Activated naive CD8-positive, alpha-beta T cell treated with anti-CD3 and anti-CD28 coated beads for 36 hours (primary cell): ENCODE measurements at places on chromosomes 6 and 20.

DNA sequence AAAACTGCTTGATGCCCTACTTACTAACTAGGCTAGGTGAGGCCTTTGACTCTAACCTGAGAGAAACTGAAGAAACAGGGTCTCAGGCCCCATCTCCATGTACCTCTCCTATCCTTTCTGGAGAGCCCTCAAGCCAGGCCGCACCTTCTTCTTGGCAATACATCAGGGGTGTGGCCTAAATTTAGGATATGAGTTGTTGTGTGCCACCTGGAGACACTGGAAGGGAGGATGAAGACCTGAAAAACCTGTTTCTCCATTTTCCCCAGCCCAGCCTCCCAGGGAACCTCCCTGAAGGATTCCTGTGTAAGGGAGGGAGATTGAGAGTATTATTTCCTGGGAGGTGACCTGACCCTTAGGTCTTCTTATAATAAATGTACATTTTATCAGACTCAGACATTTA is 3.1 kb downstream of the LY6G6D start:
- DNase-seq = no peak

DNA sequence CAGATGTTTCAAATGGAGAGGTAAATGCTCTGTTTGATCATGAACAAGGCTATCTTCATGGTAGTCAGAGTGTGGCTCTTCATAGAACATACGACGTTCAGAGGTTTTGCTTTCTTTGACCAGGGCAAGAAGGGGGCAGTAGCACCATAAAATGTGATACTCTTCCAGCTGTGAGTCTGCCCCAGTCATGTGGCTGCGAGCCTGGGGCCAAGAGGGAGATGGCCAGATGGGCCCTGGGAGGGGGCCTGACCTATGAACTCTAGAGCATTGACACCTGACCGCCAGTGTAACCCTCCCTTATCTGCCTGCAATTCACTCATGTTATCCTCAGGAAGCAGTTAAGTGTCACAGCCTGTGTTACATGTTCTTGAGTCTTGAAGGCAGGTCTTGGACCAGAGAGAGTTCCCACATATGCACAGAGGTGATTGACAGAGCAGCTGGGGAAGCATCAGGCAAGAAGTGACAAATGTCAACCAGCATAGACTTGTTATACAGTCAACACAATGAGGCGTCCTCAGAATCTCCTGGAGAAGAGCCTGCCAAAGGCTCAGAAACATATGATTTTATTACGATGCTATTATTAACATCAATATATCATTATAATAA is 55.0 kb downstream of the SCML4 start:
- DNase-seq = no peak

GRCh38 chr6:3778701-3779573 is 27.4 kb upstream of the PXDC1 start:
- DNase-seq = no peak

- DNase-seq = no peak
Measured at GRCh38 chr20:63530788-63531160, 6.4 kb downstream of the PTK6 start.

- DNase-seq = no peak
Measured at GRCh38 chr6:157976345-157977175, 5.1 kb upstream of the SYNJ2 start.

DNA sequence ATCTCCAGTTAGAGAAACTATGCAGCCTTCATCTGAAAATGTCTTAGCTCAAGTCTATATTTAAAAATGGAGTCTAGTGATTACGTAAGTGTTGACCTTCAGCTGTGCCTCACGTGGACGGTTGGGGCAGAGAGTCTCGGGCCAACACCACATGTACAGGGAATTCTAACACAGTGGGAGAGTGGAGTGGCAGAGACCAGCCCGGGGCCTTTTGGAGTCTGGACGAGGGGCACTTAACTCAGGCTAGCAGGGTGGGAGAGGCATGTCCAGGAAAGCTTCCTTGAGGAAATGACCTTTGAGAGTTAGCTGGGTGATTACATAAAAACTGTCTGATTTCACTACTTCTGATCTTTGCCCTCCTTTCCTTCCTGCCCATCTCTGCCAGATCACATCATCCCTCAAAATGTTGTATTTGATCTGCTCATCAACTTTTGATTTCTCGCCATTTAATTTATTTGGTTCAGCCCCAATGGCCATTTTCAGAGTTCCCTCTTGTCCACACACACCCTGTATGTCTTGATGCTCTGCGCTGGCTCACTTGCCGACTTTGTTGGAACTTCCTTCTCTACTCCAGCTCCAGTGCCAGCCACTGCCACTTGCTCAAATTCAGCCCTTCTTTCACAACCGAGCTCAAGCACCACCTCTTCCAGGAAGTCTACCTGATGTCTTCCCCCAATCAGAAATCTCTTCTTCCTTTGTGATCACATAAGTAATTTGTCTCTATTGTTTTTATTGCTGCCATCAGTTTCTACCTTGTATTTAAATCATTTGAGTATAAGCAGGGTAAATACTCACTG is 2.6 kb downstream of the ARMC2 start:
- no peak for DNase-seq
